Smooth muscle cell of the brain vasculature (primary cell): ENCODE measurements at places on chromosomes 13 and 19.

GRCh38 chr13:102141625-102142472 lies 260.0 kb downstream of the FGF14 start:
- no peak for DNase-seq

DNA sequence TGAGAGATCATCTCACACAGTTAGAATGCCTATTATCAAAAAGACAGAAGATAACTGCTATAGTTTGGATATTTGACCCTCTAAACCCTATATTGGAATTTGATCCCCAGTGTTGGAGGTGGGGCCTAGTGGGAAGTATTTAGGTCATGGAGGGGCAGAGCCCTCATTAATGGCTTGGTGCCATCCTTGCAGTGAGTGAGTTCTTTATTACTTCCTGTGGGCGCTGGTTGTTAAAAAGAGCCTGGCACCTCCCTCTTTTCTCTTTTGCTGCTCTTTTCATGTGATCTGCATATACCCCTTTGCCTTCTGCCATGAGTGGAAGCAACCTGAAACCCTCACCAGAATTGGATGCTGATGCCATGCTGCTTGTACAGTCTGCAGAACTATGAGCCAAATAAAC lies 66.8 kb downstream of the TDRD3 start:
- DNase-seq = no peak

GRCh38 chr19:27972291-27973040 lies 1240.5 kb downstream of the UQCRFS1 start:
- no peak for DNase-seq

DNA sequence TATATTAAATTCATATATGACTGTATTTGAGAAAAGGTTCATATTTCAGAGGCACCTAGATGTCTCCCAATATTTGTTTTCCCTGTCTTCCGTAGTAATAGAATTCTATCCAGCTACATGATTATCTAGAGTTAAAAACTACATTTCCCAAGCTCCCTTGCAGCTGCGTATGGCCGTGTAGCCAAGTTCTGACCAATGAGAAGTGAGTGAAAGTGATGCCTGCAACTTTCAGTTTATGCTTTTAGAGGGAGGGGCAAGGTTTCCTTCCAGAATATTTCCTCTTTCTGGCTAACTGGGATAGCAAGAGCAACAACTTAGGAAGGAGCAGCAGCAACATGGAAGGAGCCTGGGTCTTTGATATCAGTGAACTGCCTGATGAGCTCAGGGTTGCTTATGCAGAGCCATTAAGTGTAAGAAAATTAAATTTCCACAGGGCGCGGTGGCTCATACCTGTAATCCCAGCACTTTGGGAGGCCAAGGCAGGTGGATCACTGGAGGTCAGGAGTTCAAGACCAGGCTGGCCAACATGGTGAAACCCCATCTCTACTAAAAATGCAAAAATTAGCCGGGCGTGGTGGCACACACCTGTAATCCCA lies 23.2 kb upstream of the CYP2A13 start:
- no peak for DNase-seq

DNA sequence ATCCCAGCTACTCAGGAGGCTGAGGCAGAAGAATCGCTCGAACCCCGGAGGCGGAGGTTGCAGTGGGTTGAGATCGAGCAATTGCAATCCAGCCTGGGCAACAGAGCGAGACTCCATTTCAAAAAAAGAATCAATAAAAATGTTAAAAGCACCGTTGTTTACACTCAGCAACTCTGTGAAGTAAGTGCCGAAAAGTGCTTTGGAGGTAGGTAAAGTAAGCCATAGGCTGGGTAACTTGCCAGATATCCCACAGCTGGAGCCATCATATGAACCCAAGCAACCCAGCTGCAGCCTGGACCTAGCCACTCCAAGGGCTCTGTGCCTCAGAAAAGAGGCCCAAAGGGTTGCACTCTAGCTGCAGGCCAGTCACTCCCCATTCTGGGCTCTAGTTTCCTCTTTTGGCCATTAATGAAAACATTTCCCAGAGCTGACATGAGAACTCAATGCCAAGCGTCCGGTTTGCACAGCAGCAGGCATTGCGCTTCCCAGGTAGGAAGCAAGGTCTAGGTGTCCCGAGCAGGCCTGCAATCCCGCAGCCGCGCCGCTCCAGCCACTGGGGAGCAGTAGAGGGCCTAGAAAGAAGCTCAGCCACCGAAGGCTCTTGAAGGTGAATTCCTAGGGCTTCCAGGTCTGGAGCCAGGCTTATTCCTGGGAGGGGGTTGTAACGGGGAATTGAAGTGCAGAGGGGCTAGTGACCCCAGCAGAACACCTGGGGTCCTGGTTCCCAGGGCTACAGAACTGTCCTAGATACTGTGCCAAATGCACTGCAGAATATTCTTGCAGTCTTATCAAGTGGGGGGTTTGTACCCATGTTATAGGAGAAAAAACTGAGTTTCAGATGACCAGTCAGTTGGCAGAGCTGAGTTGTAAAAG lies 4.1 kb upstream of the CD79A start:
- DNase-seq = no peak

DNA sequence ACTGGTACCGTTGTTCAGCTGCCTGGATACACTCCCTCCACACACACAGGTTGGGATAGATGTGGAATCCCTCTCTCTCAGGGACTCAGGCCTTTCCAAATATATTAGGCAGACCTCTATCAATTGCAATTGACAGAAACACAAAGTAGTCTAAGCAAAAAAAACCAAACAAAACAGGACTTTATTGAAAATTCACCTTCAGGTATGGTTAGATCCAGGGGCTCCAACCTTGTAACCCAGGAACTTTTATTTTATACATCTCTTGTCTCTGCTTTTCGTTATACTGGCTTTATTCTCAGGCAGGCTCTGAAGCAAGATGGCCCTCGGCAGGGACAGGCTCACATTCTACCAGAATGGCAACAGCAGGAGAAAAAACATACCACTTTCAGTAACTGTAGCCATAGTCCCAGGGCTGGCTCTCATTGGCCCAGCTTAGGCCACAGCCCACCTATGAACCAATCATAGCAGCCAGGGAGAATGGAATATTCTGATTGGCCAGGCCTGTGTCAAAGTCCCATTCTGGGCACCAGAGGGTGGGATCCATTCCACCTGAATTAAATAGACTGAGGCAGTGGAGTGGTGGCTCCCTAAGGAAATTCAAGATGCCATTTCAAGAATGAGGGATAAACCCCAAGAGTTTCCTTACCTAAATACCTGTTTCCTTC lies 13.1 kb upstream of the CEACAM19 start:
- no peak for DNase-seq

- no peak for DNase-seq
Measured at GRCh38 chr13:112101360-112101930, 34.5 kb downstream of the SOX1 start.

- DNase-seq = no peak
Measured at GRCh38 chr13:98856983-98857382, 104.5 kb upstream of the SLC15A1 start.

- no peak for DNase-seq
Measured at GRCh38 chr13:86946734-86947133, 724.4 kb upstream of the SLITRK5 start.

GRCh38 chr13:101989798-101990350 lies 412.0 kb downstream of the FGF14 start:
- DNase-seq = no peak

DNA sequence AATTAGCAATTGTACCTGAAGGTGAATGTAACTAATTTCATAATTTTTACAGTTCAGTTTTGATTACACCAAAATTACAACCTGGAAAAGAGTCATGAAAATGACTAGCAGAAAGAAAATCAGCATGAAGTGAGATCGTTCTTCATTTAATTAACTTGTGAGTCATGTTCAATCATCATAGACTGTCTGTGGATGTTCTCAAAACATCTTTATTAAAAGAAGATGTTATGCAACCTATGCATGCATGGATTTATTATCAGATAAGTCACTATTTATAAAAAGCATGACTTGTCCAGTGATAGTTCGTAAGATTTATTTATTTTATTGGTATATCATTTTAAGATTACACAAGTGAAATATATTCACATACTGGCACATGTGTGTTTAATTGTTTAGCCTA lies 245.9 kb downstream of the ITGBL1 start:
- no peak for DNase-seq

DNA sequence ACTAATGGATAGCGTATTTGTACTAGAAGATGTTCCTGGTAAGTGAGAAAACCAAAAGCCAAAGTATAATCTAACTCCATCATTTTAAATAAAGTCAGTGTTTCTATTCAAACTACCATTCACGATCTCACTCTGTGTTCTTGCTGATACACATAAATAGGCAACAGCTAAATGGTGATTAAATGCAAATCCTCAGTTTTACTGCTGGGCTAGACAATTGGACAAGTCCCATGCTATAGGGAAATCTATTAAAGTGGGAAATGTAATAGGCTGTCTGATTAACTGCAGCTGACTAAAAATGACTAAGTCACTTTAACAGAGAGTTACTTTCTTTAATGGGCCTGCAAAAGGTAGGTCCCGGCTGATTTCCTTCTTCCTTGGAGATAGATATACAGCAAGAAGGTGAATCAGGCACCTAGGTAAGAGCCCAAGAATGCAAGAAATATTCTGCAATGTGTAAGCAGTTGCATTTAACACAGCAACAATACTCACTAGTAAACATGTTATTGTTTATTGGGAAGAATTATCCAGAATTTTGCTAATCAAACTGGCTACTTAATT lies 298.4 kb downstream of the SLITRK6 start:
- no peak for DNase-seq

- DNase-seq = no peak
Measured at GRCh38 chr13:113162783-113163685, 4.6 kb downstream of the PROZ start.

GRCh38 chr13:31540281-31540680 lies 199.0 kb upstream of the RXFP2 start:
- no peak for DNase-seq

- no peak for DNase-seq
Measured at GRCh38 chr13:49457221-49457620, 13.1 kb downstream of the SETDB2 start.

DNA sequence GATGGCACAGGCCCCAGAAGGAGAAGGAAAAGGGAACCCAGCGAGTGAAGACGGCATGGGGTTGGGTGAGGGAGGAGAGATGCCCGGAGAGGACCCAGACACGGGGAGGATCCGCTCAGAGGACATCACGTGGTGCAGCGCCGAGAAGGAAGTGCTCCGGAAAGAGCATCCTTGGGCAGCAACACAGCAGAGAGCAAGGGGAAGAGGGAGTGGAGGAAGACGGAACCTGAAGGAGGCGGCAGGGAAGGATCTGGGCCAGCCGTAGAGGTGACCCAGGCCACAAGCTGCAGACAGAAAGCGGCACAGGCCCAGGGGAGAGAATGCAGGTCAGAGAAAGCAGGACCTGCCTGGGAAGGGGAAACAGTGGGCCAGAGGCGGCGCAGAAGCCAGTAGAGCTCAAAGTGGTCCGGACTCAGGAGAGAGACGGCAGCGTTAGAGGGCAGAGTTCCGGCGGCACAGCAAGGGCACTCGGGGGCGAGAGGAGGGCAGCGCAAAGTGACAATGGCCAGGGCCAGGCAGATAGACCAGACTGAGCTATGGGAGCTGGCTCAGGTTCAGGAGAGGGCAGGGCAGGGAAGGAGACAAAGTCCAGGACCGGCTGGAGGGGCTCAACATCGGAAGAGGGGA lies 1.1 kb downstream of the PPP1R12C start:
- peak; percentile 17 for DNase-seq

DNA sequence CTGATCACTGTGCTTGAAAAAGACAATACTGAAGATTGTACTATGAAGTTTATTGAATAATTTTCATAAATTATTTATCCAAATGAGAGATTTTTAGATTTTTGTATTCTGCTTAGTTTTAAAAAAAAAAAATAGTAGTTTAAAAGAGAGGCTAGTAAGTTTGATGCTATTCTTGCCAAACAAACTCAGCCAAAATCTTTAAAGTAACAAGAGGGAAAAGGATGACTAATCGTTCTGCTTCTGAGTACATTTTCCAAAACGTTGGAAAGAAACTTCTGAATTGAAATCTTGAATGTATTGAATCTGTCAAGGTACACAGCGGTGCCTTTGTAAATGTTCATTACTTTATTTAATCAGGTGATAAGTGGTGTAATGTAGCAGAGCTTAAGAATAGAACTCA lies 34.4 kb downstream of the NUP58 start:
- DNase-seq = no peak

DNA sequence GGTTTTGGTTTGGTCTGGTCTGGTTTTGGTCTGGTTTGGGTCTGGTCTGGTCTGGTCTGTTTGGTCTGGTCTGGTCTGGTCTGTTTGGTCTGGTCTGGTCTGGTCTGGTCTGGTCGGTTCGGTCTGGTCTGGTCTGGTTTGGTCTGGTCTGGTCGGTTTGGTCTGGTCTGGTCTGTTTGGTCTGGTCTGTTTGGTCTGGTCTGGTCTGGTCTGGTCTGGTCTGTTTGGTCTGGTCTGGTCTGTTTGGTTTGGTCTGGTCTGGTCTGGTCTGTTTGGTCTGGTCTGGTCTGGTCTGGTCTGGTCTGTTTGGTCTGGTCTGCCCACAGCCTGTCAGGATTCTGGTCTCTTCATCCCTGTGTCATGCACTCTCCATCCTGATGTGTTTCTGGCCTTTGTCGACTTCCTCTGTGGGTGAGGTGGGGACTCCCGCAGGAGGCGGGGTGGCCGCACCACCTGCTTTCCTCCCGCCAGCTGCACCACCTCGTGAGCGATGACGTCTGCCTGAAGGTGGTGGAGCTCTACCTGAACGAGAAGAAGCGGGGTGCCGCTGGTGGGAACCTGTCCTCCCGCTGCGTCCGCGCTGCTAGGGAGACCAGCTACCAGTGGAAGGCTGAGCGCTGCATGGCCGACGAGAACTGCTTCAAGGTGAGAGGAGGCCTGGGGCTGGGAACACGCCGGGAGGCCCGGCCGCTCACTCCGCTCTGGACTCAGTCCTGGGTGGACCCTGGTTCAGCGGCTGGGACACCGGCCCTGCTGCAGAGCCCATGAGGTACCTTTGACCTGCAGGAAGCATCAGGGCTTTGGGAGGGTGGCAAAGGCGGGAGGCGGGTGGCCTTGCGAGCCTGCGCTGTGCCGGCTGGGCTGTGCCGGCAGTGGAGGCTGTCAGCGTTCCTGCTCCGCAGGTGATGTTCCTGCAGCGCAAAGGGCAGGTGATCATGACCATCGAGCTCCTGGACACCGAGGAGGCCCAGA lies 12.9 kb upstream of the F2RL3 start:
- DNase-seq = no peak

DNA sequence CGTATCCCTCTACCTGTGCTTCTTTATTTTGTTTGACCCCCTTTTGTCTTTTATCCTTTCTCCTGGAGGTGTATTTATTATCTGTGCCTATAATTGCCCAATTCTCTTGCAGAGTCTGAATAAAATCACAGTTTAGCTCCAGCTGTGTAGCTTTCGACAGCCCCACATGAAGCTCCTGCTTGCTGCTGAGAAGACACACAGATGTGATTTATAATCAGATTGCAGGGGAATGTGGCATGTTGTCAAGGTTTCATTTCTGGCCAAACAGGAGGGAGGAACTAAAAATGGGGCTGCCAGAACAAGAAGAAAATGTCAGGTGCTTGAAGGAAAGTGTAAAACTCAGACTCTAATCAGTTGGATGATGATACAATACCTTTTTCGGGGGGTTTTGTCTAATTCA lies 22.7 kb downstream of the CCNA1 start:
- DNase-seq = no peak

DNA sequence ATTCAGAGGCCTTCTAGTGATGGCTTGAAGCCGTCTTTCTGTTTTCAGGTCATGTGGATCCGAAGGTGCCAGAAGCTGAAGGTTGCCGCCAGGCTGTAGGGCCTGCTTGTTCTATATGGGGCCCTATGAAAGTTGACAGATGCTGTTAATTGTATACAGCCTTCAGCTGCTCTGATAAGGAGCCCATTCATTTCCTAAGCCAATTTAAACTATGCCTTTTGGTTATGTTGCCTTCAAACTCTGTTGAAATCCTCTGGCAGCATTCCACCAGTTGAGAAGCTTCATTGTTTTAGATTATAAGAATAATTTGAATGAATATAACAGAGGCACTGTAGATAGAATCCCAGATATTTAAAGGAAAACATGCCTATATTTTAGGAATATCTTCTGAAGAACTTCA lies 34.4 kb downstream of the RAP2A start:
- no peak for DNase-seq
